ENCODE measurements at places on chromosomes 12 and 14.

DNA sequence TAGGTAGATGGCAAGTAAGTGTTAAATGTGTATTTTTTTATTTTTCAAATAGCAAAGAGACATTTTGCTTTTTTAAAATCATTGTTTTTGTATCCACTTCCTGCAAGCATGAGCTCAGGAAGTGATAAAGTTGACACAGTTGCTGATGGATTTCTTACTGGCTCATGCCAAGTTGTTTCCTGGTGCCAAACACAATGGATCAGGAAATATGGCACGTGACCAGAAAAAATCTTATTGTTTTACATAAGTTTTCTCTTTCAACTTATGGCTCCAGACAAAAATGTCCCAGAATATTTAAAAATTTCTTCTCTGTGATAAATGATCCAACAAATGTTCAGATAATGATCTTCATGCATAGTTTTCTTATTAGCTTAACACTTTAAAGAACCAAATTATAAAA is 1279.1 kb upstream of the FLRT2 start:
- no peak for DNase-seq

DNA sequence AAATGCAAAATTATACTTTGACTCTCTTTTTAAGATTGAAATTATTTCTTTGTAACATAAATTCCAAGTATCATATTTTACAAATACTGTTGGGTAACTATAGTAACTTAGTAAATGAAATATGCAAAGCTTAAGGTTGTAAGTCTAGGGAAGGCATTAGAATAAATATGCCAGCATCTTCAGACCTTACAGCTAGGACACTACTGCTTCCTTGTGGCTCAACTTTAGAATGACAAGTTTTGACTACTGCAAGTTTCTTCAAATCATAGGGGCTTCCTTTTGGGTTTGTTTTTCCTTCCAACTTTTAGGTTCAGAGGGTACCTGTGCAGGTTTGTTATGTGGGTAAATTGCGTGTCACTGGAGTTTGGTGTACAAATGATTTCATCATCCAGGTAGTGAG is 17.7 kb upstream of the ANP32D start:
- no peak for DNase-seq

DNA sequence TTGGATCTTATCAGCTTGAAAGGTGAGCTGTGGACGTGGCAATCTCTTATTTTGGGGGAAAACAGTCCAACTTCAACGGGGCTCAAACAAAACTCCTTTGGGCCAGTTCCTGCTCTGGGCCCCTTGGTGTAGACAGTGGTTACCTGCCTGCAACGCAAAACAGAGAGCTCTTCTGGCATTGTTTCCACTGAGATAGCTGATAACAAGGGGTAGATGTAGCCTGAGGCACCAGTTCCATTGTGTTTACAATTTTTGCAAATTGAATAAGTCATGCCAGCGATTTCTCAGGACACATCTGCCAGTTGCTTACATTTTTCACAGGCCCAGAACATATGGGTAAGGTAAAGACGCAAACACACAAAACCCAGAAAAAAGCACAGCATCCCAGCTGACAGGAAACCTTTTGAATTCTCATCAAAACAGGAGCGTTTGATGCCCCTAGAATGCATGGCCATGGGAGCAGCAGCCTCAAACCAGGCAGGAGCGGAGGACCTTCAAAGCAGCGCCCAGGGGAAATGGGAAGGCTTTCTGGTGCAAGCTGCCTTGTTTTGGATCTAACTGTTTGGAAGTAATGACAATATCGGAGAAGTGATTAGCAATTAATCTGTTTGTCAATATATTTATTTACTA is 259.7 kb downstream of the AACS start:
- no peak for DNase-seq

DNA sequence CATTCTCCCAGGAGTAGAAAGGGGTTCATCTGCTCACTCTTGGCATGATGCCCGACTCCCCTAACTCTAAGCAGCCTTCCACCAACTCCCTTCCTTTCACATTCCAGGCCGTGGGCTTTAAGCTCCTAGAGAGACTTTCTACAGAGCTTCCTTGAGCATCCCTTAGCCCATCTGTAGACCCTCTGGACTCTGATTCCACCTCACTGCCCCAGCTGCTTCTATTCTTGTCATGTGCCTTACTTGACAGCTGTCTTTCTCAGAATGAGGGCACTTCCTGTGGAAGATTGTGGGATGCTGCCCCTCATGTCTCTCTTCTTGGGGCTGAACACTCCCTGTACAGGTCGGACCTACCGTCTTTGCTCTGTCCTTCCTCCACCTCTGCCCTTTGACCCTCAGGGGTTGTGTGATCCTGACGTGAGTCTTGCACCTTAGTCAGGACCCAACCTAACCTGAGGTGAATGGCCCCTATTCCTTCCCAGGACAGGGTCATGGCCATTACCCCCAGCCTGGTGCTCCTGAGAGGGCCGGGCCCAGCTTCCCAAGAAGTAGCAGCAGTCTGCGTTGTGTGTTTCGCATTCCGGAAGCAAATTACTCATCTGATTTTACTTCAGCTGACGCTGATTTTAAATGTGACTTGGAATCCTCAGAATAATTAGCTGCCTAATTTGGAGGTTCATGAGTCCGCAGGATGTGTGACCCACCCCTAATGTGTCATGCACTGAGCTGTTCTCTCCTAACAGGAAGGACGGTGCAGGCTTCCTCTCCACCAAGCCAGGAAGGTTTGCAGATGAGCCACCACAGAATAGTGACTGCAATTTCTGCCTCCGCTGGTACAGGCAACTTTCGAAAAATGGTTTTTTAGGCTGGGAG is 2.7 kb upstream of the GALNT6 start:
- DNase-seq, result no peak

DNA sequence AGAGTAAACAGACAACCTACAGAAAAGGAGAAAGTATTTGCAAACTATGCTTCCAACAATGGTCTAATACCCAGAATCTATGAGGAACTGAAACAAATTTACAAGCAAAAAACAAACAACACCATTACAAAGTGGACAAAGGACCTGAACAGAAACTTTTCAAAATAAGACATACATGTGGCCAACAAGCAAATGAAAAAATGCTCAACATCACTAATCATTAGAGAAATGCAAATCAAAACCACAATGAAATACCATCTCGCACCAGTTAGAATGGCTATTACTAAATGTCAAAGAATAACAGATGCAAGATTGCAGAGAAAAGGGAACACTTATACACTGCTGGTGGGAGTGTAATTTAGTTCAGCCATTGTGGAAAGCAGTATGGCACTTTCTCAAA is 125.8 kb downstream of the C12orf42 start:
- DNase-seq, result no peak

DNA sequence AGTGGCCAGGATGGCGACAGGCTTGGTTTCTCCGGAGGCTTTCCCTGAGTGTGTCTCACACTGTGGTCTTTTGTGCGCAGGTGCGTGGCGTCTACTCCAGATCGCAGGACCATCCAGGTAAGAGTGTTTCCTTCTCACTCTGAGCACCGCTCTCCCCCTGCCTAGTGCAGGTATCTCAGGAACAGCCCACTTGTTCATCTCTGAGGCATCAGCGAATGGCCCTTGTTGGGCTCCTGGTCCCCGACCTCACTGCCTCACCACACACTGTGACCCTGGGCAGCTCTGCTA is 781 bp downstream of the ADGRD1 start:
- DNase-seq, result no peak

All from NCI-H1048 (cell line).